ENCODE measurements at places on chromosomes 13 and 19.

DNA sequence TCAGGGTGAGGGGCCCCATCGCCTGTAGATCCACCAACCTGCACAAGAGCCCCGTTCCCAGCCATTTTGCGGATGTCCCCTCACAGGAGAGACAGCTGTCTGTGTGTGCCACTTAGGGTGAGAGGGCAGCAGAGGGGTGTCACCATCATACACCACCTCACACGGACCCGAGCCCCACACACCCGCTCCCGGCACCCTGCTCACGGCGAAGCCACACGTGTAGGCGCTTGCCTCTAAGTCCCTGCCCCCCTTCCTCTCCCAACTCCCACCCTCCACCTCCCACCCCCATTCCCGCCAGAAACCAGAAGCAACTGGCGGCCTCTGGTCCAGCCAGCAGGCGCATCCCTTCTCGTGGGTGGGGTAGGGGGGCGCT, 4.0 kb upstream of the DPF1 start:
- no peak for DNase-seq

GRCh38 chr13:40619479-40619814, 47.0 kb downstream of the FOXO1 start:
- no peak for DNase-seq

GRCh38 chr19:33819880-33820781, 23.5 kb downstream of the KCTD15 start:
- peak; percentile 65 for DNase-seq

DNA sequence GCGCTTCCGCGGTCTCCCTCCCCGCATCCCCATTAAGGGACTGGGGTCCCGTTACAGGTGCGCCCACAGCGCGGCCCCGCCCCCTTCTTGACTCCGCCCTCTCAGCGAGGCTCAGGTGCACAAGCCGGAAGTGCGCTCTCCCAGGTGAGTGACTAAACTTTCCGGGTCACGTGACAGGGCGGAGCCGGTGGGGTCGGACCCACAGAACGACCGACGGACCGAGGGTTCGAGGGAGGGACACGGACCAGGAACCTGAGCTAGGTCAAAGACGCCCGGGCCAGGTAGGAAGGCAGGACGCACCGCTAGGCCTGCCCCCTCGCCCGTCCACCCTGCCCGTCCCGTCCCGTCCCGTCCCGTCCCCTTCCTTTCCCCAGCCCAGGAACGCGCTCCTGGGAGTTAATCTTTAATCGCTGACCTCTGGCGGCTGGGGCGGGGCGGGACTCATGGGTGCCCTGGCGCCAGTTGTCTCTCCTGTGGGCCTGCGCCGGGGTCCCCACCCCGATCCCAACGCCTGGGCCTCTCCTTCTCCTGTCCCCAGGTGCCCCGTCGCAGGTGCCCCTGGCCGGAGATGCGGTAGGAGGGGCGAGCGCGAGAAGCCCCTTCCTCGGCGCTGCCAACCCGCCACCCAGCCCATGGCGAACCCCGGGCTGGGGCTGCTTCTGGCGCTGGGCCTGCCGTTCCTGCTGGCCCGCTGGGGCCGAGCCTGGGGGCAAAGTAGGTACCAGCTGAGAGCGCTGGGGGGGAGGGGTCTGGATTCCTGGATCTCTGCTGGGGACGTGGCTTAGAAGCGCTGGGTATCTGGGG, at the start of gene CRB3:
Gene CRB3, plus strand, starts transcription at position 202 of the 804 bp plus-strand sequence. Its CDS starts 431 bp downstream, at position 633.
- no peak for DNase-seq

DNA sequence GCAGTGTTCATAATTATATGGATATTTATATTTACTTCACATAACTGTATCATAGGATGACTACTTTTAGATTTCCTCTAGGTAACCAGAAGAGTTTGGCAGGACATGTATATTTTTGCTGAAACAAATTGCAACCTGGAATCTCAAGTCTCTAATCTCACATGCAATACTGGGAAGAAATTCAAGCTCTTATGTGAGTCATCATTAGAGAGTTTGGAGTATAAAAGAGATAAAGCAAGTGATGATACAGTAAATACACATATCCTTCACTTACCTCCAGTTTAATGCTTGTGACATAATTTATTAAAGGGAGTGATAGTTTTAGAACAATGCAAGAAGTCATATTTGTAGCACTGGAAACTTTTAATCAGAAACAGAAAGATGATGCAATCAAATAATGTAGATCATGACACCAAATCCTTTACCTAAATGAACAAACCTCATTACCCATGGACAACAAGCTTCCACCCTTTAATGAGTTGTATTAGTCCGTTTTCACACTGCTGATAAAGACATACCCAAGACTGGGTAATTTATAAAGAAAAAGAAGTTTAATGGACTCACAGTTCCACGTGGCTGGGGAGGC, 15.8 kb upstream of the OR7A17 start:
- DNase-seq: no peak
